ENCODE measurements at places on chromosomes 13 and 19.

- no peak for DNase-seq
Observed at GRCh38 chr13:87129602-87130300, 541.4 kb upstream of the SLITRK5 start.

- DNase-seq: no peak
Observed at GRCh38 chr13:112141643-112142400, 74.9 kb downstream of the SOX1 start.

DNA sequence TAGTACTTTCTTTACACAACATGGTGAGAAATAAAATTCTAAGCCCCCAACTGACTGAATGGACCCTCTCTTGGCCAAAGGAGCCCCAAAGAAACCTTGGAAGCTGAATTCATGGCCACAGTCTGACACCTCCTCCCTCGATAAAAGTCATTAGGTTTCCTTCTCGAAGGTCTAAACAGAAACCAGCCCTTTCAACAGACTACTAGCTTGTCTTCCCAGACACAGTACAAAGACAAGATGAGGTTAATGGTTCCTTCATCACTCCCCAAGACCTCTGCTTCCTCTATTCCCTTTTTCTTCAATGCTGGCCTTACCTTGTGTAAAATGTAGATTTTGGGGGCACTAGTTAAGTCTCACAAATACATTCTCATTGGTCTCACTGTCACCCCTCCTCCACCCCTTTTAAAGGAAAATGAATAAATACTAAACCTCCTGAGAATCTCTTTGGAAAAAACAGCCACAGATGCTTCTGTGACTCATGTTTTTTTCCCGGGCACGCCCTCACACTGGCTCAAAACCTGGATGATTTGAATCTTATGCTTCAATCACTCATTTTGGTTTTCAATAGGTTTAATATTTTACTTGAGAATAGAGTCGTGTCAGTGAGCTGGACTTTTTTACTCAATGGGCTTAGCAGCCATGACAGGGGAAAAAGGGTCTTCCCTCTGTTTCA, 65.8 kb upstream of the MED4 start:
- no peak for DNase-seq

- DNase-seq: no peak
Observed at GRCh38 chr13:113949546-113949945, 24.3 kb downstream of the C13orf46 start.

DNA sequence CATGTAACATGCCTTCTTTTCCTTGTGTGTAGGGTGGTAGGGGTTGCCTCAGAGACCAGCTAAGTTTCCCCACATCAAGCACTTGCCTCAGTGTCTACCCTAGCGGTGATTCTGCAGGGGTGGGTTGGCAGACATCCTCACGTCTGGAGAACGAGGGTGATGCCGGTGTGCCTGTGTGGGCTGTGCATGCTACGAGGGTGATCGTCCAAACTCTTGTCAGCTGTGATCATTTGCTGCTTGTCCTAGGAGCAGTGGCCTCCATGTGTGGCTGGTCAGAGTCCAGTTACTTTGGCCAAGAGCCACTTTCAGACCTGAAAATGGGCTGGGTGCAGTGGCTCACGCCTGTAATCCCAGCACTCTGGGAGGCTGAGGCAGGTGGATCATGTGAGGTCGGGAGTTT, 5.1 kb downstream of the GPI start:
- no peak for DNase-seq

DNA sequence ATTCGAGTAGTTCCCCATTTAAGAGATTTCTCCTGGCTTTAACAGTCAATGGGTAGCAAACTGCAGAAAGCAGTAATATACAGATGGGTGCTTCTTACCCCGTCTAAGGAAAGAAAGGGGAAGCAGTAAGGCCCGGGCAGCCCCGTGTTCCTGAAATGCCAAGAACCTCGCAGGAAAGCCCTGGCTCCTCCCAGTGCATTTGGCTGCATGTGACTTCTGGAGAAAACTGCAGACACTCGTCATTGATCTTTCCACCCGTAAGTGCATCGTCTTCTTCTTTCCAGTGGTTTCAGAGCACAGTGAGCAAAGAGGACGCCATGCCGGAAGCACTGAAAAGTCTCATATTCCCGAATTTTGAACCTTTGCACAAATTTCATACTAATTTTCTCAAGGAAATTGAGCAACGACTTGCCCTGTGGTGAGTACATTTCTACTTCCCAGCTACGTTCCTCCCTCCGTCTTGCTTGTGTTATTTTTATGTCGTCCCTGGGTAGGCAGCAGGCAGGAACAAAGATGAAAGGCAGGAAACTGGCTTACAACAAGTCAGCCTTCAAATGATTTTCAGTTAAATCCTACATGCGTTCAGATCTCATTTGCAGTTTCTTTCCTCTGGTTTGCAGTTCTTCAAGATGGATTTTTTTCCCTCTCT, 165.2 kb downstream of the STK24 start:
- no peak for DNase-seq

DNA sequence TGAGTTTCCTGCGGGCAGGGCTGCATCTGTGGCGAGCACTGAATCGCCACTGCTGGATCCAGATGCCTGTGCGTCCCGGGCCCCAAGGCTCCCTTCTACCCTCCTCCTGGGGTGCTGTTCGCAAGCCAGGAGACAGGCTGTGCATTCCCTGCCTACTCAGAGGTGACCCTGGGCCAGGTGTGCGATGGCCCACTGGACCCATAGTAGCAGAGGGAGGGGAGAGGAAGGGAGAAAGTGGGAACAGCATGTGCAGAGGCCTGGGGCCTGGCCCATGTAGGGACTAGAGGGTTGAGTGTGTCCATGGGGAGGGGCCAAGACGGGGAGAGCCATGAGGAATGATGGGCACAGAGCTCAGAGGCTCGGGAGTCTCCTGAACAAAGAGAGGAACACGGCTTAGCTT, 27.3 kb downstream of the CARM1 start:
- DNase-seq: no peak

DNA sequence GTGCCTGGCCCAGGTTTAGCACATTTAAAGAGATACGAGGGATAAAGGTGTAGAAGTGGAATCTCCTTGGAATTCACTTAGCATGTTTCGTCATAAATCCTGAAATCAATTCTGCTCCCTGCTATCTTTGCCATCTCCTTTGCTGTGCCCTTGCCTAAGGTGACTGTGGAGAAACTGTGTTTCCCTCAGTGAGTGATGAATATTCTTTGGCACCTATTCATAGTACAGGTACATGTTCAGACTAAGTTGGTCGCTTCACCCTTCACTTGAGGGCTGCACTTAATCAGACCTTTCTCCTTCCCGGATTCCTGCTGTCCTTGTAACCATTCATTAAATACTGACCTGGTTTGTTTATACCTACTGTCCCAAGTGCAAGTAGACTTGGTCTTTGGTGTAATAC, 17.8 kb downstream of the PCCA start:
- DNase-seq: no peak

- DNase-seq: no peak
Observed at GRCh38 chr19:2097203-2097885, 629 bp downstream of the IZUMO4 start.

- no peak for DNase-seq
Observed at GRCh38 chr13:21550918-21551317, 53.1 kb downstream of the MICU2 start.

- DNase-seq: no peak
Observed at GRCh38 chr13:65460136-65460535, 1770.0 kb downstream of the PCDH9 start.

DNA sequence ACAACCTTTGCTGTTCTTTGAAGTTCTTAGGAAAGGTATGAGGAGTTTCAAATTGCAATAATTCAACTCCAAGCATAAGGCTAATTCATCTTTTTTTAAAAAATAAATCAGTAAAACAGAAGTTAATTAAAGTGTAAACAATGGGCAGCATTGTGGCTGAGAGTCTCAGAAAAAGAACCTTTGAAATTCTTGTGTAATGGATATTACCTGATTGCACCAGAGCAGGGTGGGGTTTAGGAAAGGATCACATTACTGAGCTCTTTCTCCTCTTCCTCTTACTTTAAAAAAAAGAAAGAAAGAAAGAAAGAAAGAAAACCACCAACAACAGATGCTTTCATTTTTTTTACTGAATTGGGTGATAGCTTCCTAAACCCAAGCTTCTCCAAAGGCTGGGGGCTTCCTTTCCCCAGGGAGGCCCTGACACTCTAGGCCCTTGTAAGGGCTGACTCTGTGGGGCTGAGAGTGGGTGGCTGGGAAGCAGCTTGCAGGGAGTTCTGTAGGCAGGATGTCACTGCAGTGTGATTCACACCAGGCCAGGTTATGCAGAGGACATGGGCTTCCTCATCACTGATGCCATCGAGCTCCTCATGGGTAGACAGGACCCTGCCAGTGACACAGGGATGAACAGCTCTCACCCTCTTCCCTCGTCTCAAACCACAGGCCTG, 564.5 kb downstream of the FGF9 start:
- no peak for DNase-seq

GRCh38 chr19:33448159-33448516, 73.5 kb downstream of the PEPD start:
- DNase-seq: no peak

DNA sequence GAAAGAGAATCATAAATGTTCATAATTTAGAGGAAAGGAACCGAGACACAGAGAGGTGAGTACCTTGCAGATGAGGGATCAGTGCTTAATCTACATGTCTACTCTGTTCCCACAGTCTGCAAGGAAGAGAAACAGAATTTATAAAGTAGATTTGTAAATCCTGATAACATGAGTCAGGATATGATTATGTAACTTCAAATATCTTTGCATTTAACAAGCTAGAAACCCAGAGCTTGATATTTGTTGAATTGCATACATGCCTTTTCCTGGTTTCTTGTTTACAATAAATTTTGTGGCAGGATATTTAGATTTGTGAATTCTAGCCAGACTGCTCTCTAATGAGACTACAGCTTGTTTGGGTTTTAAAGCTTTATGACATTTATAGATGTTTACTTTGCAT, 219.2 kb downstream of the ENOX1 start:
- no peak for DNase-seq

- no peak for DNase-seq
Observed at GRCh38 chr13:64333888-64334287, 2896.2 kb downstream of the PCDH9 start.

DNA sequence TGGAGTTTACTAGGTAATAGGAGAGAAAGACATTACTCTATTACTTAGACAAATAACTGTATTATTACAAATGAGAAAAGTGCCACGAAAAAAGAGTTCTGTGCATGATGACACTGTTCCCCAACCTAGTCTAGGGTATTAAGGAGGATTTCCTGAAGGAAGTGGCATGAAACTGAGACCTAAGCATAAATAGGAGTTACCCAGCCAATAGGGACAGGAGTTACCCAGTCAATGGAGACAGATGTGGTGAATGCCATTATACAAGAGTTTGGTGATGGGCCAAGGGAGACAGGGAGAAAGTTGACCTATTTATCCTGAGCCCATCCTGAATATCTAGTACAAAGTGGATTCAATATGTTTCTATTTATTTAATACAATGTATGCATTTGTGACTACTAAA, 65.4 kb downstream of the KL start:
- DNase-seq: no peak

GRCh38 chr19:49937750-49938381, 8.6 kb upstream of the NUP62 start:
- DNase-seq: peak; percentile 69

GRCh38 chr13:51806566-51806965, 2.6 kb upstream of the DHRS12 start:
- DNase-seq: no peak

- DNase-seq: no peak
Observed at GRCh38 chr13:109331898-109332297, 454.5 kb downstream of the IRS2 start.

DNA sequence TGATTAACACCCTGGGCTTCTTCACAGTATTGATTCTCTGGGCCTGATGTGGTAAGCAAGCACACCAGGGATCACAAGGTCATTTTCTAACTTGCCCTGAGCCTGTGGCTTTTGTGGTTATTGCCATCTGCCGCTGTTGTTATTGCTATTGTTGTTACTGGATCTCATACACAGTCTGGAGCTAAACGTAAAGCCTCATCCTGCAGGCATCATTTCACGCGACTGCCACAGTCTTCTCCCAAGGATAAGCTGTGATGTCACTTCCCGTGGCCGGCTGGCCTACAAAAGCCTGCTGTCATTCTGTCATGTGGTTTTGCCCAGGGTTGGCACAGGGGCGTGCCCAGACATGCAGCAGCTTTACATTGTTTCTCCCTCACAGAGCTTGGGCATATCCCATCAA, 154.0 kb upstream of the GPR12 start:
- no peak for DNase-seq

GRCh38 chr13:97538203-97538602, 104.2 kb downstream of the RAP2A start:
- no peak for DNase-seq

DNA sequence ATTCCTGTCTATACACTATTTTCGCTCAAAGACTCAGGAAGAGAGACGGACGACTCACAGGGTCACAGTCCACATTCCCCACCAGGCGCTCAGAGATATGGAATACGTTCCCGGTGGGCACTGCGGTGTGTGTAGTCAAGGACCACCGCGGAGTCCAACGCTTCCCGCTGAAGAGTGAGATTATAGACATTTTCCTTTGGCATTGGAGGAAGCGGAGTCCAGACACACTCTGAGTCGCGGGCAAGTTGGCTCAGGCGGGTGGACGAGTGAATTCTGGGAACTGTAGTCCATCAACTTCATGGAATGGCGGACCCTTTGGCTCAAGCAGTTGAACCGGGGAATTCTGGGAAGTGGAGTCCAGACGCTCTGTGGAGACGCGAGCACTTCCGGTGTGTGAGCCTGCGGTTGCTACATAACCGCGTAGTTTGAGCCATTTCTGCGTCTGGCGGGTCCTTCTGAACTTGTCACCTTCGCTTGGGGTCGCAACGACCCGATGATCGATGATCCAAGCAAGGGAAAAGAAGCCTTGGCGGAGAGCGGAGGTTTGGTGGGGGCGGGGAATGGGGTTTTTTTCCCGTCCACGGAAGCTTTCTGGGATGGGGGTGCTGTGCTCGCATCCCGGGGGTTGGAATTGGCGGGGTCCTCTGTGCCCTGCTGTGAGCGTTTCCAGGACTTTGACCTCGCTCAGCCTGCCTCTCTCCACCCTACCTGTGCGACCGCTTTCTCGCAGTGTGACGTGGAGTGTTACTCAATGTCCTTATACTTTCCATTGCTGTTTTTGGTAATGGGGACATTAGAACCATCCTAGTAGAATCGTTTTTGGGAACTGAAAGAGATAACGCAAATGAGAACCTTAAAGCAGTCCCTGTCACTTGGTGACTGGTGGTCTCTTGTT, at the start of gene ZNF230:
TSS of gene ZNF230 (plus strand) at position 392 of the 895 bp plus-strand sequence. CDS start 4,122 bp downstream, outside the sequence.
- peak; percentile 67 for DNase-seq

DNA sequence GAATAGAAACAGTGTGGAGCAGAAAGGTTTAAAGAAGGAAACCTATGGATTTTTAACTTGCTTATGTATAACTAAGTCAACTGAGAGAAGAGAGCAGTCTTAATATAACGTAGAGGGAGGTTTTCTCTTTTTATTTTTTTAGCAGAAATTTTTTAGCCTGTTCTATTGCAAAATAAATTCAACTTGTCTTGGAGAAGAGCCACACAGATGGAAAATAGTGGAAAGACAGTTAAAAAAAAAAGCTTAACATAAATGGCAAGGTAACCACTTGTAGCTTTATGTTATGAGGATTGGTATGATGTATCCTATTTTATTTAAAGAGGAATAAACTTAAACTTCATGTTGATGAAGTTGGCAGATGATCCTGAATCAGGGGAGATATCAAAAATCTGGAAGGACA, 312.4 kb downstream of the SHISA2 start:
- no peak for DNase-seq

GRCh38 chr13:102869948-102870676, 24.3 kb downstream of the ERCC5 start:
- no peak for DNase-seq
